Activated CD4-positive, alpha-beta T cell treated with anti-CD3 and anti-CD28 coated beads, Interleukin-2, amount 10 ng/mL, durations not matched to agents 7 days and 5 days (primary cell): ENCODE measurements at places on chromosomes 7 and 10. TPM values are rescaled to one million over a fixed set of nuclear protein-coding genes. Genes with fewer than 3 reads are reported as not detected.

Gene OR6V1
- not detected for total RNA-seq

Gene STAG3
- total RNA-seq, result 24.2 TPM

Gene VIM
- total RNA-seq, result 2,713 TPM

Gene ITGB8
- not detected for total RNA-seq

Gene CALHM1
- 0.12 TPM for total RNA-seq

Gene ABLIM1
- 141 TPM for total RNA-seq

Gene PODXL
- 1.5 TPM for total RNA-seq

Gene DNAJC12
- 1.9 TPM for total RNA-seq

Gene CPED1
- not detected for total RNA-seq

Gene ENTPD1
- total RNA-seq, result not detected

- H3K27me3 ChIP-seq, result no peaks in the 10 kb centered on the region
- H3K4me1 ChIP-seq, result peaks cover 39% of the 10 kb centered on the region
- DNase-seq, result no peak
- peaks cover 72% of the 10 kb centered on the region for H3K36me3 ChIP-seq
- H3K4me3 ChIP-seq, result no peak overlapping the region
These were observed 37.8 kb downstream of the HERPUD2 start for GRCh38 chr7:35657125-35657524.

DNA sequence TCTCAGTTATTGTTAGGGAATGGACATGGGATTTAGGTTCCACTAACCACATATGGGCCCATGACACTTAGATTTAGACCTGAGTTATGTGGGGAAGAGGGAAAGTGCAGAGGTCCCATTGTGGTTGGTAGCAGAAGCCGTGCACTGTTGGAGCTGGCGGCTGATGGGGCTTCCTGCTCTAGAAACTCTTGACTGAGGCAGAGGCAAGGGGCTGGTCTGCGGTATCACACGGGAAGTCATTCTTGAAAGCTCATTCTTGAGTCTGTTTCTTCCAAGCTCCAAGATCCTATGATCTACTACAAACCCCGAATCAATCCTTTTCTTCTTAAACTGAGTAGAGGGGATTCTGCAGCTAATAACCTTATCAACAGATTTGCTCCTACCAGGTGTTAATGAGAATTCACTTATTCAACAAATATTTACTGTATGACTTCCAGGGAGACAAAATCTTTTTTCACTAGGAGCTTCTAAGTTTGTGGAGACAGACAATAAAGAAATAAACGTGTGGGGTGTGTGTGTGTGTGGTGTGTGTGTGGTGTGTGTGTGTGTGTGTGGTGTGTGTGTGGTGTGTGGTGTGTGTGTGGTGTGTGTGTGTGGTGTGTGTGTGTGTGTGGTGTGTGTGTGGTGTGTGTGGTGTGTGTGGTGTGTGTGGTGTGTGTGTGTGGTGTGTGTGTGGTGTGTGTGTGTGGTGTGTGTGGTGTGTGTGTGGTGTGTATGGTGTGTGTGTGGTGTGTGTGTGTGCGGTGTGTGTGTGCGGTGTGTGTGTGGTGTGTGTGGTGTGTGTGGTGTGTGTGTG, 57.1 kb downstream of the AOC1 start:
- peak; percentile 73 for DNase-seq
- H3K36me3 ChIP-seq, result no peaks in the 10 kb centered on the region
- peak overlapping the region; percentile 44 for H3K27ac ChIP-seq
- peaks cover 8% of the 10 kb centered on the region for H3K4me1 ChIP-seq
- peaks cover 52% of the 10 kb centered on the region for H3K27me3 ChIP-seq

DNA sequence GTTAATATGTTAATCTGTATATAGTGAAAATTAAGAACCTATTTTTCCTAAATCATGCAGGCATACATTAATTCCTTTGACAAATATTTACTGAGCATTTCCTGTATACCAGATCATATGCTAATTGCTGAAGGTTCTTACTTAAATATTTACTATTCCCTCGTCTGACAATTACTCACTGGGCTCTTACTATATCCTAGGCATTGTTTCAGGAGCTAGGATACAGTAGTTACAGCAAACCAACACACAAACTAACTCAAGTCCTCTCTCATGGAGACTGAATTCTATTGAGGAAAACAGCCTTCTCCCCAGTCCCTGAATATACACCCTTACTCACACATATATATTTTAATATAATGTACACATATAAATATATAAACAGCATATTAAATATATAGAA, 786.0 kb downstream of the NRG3 start:
- H3K36me3 ChIP-seq, result no peaks in the 10 kb centered on the region
- H3K4me1 ChIP-seq, result no peaks in the 10 kb centered on the region
- H3K27ac ChIP-seq, result no peak overlapping the region
- H3K4me3 ChIP-seq, result no peak overlapping the region

DNA sequence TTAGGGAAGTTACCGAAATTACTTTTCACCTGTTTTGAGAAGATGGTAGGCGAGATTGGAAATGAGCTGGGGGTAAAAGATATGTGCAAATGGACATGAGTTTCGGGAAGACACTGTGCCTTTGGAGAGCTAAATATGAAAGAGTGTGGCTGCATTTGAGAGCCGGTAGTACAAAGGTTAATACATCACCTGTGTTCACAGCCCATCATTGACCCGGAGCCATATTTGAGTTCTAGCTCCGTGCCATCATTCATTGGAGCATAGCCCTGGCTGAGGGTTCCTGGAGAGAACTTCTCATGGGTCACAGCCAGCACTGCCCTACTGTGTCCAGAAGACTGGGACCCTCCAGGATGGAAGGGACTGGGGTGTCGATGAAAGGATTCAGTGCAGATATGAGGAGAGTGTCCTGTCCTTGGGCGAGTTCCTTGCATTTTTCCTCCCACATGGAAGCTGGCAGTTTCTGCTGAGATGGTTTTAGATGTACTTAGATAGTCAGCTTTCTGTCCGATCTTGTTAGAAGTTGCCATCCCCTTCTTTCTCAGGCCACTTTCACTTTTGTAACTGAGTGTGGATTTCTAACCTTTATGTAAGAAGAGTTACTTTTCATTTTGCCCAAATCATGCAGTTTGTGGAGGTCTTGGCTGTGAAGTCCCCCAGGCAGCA, 138.8 kb downstream of the JCAD start:
- peaks cover 7% of the 10 kb centered on the region for H3K27me3 ChIP-seq
- H3K4me3 ChIP-seq, result no peak overlapping the region
- H3K27ac ChIP-seq, result no peak overlapping the region
- no peak for DNase-seq
- no peaks in the 10 kb centered on the region for H3K4me1 ChIP-seq

DNA sequence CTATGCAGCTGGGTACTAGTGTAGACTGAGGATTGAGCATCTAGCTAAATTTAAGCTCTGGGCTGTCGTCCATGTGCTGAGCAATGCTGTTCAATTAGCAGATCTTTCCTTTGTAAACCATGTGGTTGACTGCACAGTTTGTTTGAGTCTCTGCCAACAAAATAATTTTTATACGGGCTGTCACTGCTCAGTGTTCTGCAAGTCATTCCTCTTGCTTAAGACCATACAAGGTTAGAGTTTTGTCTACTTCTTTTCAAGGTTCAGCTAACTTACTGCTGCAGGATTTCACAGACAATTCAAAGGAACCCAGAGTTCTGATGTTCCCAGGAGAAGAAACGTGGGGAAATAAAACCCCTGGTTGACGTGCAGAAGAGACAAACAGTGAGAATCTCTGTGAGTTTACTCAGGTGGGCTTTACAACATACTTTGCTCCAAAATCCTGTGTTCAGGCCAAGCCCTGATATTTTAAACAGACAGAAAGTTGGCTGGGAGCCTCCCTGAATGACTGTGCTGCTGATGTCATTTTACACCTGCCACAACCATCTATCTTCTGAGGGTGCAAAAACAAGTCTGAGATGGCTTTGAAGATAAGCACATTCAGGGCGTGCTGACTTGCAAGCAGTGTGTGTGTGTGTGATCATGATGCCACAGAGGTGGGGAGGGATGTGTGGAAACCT, 177.1 kb upstream of the SVIL start:
- peak; percentile 53 for DNase-seq
- H3K27ac ChIP-seq, result peak overlapping the region; percentile 26
- peaks cover 23% of the 10 kb centered on the region for H3K4me1 ChIP-seq
- H3K27me3 ChIP-seq, result peaks cover 6% of the 10 kb centered on the region
- H3K4me3 ChIP-seq, result no peak overlapping the region

GRCh38 chr10:3043512-3044368, 23.6 kb upstream of the PFKP start:
- peaks cover 9% of the 10 kb centered on the region for H3K27me3 ChIP-seq
- no peak overlapping the region for H3K4me3 ChIP-seq
- no peaks in the 10 kb centered on the region for H3K4me1 ChIP-seq

DNA sequence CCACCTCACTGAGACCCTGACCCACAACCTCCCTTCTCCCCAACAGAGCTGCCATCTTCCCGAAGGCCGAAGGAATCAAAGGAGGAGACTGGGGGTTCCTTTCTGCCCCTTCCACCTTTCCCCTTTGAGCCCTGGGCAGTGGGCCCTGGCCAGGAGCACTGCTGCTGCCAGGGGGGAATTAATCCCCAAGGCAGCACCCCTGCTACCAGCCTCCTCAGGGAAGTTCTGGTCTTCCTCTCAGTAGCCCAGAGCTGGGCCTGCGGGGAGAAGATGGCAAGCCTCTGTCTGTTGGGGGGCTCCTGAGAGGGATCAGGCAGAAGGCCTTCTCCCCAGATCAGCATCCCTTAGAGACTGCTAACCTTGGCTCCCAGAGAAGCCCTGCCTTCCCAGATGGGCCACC, 25.5 kb downstream of the DPCD start:
- H3K27me3 ChIP-seq, result no peaks in the 10 kb centered on the region
- H3K4me1 ChIP-seq, result peaks cover 8% of the 10 kb centered on the region
- DNase-seq, result no peak
- H3K36me3 ChIP-seq, result peaks cover 16% of the 10 kb centered on the region

GRCh38 chr10:48363617-48364355, 57.3 kb downstream of the MAPK8 start:
- no peaks in the 10 kb centered on the region for H3K27me3 ChIP-seq
- peak; percentile 57 for DNase-seq
- no peaks in the 10 kb centered on the region for H3K36me3 ChIP-seq
- H3K27ac ChIP-seq, result no peak overlapping the region
- H3K4me3 ChIP-seq, result no peak overlapping the region

DNA sequence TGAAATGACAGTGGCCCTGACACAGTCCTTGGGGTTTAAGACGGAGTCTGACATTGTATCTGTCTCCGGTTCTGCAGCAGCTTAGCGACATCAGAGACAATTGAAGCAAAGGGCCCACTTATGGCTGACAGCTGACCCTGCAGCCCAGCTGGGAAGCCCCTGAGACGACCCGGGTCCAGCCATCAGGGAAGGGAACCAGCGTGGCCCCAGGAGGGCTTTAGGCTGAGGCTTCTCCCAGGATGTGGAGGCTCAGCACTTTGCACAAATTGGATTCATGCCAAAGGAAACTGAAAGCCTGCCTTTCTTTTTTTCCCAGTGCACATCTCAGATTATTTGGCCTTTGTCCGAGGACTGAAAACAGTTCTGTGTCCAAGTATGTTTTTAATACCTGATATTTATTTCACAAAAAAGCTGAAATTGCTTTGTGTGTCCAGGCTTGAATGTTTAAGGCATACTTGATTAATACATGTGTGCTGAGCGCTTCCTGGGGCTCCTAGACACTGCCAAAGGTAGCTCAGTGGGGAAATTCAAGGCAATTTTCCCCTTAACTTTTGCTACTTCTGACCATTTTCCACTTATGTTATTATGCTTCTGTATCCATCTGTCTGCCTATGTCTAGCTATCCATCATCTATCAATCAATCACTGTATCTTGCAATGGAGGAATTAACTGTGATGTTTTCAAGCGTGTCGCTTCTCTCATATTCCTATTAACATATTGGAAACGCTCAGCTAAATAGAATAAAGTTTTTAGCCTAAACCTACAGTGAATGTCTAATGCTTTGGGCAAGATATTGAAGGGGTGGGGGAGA, 34.8 kb downstream of the KLF6 start:
- peaks cover 15% of the 10 kb centered on the region for H3K4me1 ChIP-seq
- no peak overlapping the region for H3K4me3 ChIP-seq
- H3K27me3 ChIP-seq, result peaks cover 2% of the 10 kb centered on the region
- DNase-seq, result peak; percentile 3
- peaks cover under 1% of the 10 kb centered on the region for H3K36me3 ChIP-seq
- H3K27ac ChIP-seq, result no peak overlapping the region
